A549 treated with CORT108297 at 1 μM for 4 hours (cell line): ENCODE measurements at places on chromosomes 7 and 10. TPM values are rescaled to one million over a fixed set of nuclear protein-coding genes. Genes with fewer than 3 reads are reported as not detected.

The THSD7A gene
- 1.5 to 2.6 TPM (median 2.3 TPM) in 5 replicates for total RNA-seq

The EBF3 gene
- total RNA-seq = 0.14 to 0.30 TPM (median 0.15 TPM) in 5 replicates

The FRAT1 gene
- 0.77 to 2.3 TPM (median 1.8 TPM) in 5 replicates for total RNA-seq

The MAD1L1 gene
- total RNA-seq = 16.3 to 27.6 TPM (median 26.0 TPM) in 5 replicates

The ACTL6B gene
- total RNA-seq = not detected in 5 replicates

The CALD1 gene
- total RNA-seq = 49.0 to 91.3 TPM (median 70.7 TPM) in 5 replicates

The PSPH gene
- total RNA-seq = 24.3 to 35.0 TPM (median 25.7 TPM) in 5 replicates

The ARMS2 gene
- 0.13 TPM in 1 of 5 replicates, not detected in the others for total RNA-seq

The OIT3 gene
- total RNA-seq = 0.05 to 0.07 TPM (median 0.06 TPM) in 3 of 5 replicates, not detected in the others

The NYAP1 gene
- total RNA-seq = 1.5 to 2.4 TPM (median 2.3 TPM) in 5 replicates

The OPN4 gene
- not detected in 5 replicates for total RNA-seq

The SMKR1 gene
- total RNA-seq = 11.8 to 13.3 TPM (median 12.4 TPM) in 5 replicates

The SPDYE16 gene
- 0.03 to 0.14 TPM (median 0.05 TPM) in 3 of 5 replicates, not detected in the others for total RNA-seq

The TBRG4 gene
- total RNA-seq = 109 to 118 TPM (median 115 TPM) in 5 replicates

The CREB5 gene
- total RNA-seq = 2.4 to 6.0 TPM (median 3.8 TPM) in 5 replicates

The ITGB8 gene
- 0.65 to 1.3 TPM (median 0.97 TPM) in 5 replicates for total RNA-seq

The IFIT3 gene
- total RNA-seq = 4.2 to 6.5 TPM (median 5.9 TPM) in 5 replicates

The EGR2 gene
- 0.27 to 0.53 TPM (median 0.38 TPM) in 5 replicates for total RNA-seq

The NDUFB2 gene
- total RNA-seq = 378 to 422 TPM (median 391 TPM) in 5 replicates

The KCNH2 gene
- 0.38 to 0.64 TPM (median 0.42 TPM) in 5 replicates for total RNA-seq

The TMEM273 gene
- total RNA-seq = not detected in 5 replicates

The PKD1L1 gene
- total RNA-seq = 0.03 to 0.18 TPM (median 0.15 TPM) in 5 replicates

The ZNF467 gene
- 0.88 to 1.6 TPM (median 1.5 TPM) in 5 replicates for total RNA-seq

The TLX1 gene
- 0.05 to 0.06 TPM in 2 of 5 replicates, not detected in the others for total RNA-seq

The SLC37A3 gene
- total RNA-seq = 24.1 to 30.9 TPM (median 28.9 TPM) in 5 replicates

The HMX3 gene
- 0.09 TPM in 1 of 5 replicates, not detected in the others for total RNA-seq

The OR13A1 gene
- total RNA-seq = not detected in 5 replicates

The R3HCC1L gene
- total RNA-seq = 12.4 to 15.9 TPM (median 14.3 TPM) in 5 replicates

The TAX1BP1 gene
- total RNA-seq = 63.2 to 103 TPM (median 73.4 TPM) in 5 replicates

The CDHR3 gene
- total RNA-seq = 4.3 to 6.1 TPM (median 4.9 TPM) in 5 replicates

The SSC4D gene
- 0.88 to 1.5 TPM (median 1.1 TPM) in 5 replicates for total RNA-seq

The LMOD2 gene
- total RNA-seq = not detected in 5 replicates

The EMX2 gene
- total RNA-seq = not detected in 5 replicates

The KAZALD1 gene
- 1.6 to 3.6 TPM (median 2.8 TPM) in 5 replicates for total RNA-seq

The A1CF gene
- 0.01 TPM in 1 of 5 replicates, not detected in the others for total RNA-seq

The PDK4 gene
- 9.1 to 13.0 TPM (median 11.5 TPM) in 5 replicates for total RNA-seq

The RTKN2 gene
- 0.83 to 1.1 TPM (median 0.93 TPM) in 5 replicates for total RNA-seq

The LDB3 gene
- 0.03 to 0.06 TPM (median 0.04 TPM) in 4 of 5 replicates, not detected in the other for total RNA-seq

The PVRIG gene
- not detected in 5 replicates for total RNA-seq

The BUD23 gene
- 126 to 159 TPM (median 134 TPM) in 5 replicates for total RNA-seq

The ABCB4 gene
- not detected in 5 replicates for total RNA-seq

The WNT8B gene
- total RNA-seq = 0.03 to 0.07 TPM (median 0.04 TPM) in 3 of 5 replicates, not detected in the others

The CPN1 gene
- total RNA-seq = 0.14 to 0.32 TPM (median 0.23 TPM) in 5 replicates

The HTR5A gene
- not detected in 5 replicates for total RNA-seq

The LOXL4 gene
- total RNA-seq = 1.2 to 1.8 TPM (median 1.3 TPM) in 5 replicates

The GRID2IP gene
- total RNA-seq = 0.02 TPM in 1 of 5 replicates, not detected in the others

The MSS51 gene
- 0.33 to 0.71 TPM (median 0.40 TPM) in 5 replicates for total RNA-seq

The ZNF117 gene
- total RNA-seq = 0.16 to 0.28 TPM (median 0.20 TPM) in 5 replicates

The ZNF853 gene
- 1.8 to 2.9 TPM (median 2.2 TPM) in 5 replicates for total RNA-seq

The OR2A42 gene
- total RNA-seq = not detected in 5 replicates

The PKD2L1 gene
- 0.03 to 0.07 TPM (median 0.05 TPM) in 3 of 5 replicates, not detected in the others for total RNA-seq

The SPDYE5 gene
- total RNA-seq = not detected in 5 replicates

The C7orf33 gene
- total RNA-seq = not detected in 5 replicates

The GPR158 gene
- 0.03 to 0.05 TPM (median 0.04 TPM) in 4 of 5 replicates, not detected in the other for total RNA-seq

The FFAR4 gene
- total RNA-seq = 0.14 to 0.25 TPM (median 0.22 TPM) in 5 replicates

The FAM241B gene
- 16.6 to 19.8 TPM (median 18.5 TPM) in 5 replicates for total RNA-seq

The AGR3 gene
- 0.27 TPM in 1 of 5 replicates, not detected in the others for total RNA-seq
